ENCODE measurements at places on chromosomes 2 and 18. TPM values are rescaled to one million over a fixed set of nuclear protein-coding genes. Genes with fewer than 3 reads are reported as not detected.

EFHD1 gene
- 9.0 TPM for total RNA-seq

UGT1A10 gene
- total RNA-seq: not detected

DNA sequence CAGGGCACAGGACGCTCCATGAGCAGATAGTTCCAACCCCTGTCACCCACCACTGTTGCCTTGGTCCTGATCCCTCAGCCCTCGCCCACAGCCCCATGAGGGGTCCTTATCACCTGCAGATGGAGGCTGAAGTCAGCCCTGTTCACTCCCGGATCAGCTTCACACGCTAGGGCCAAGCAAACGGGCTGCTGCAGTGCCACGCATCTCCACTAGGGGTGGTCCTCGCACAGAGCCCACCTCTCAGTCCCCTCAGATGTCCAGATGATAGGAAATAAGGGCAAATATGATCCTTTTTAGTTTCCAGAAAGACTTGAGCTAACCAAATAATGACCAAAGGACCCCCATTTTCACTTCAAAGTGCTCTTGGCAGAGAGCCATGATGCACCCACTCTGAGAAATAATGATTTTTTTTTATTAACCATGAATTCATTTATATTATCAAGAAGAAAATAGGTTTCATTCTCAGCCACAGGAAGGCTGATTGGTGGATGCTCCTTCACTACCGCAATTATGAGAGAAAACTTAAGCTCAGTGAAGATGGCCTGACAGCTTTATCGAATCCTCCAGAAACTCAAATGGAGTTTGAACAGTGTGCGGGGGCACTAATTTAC is 71.9 kb upstream of the KLHL29 start:
- no peaks in the 10 kb centered on the region for H3K27me3 ChIP-seq
- H3K36me3 ChIP-seq: no peaks in the 10 kb centered on the region
- no peak overlapping the region for H3K4me3 ChIP-seq
- H3K27ac ChIP-seq: no peak overlapping the region

GRCh38 chr2:231321556-231322334 is 73.8 kb upstream of the B3GNT7 start:
- H3K4me3 ChIP-seq: no peak overlapping the region
- no peaks in the 10 kb centered on the region for H3K36me3 ChIP-seq
- H3K27ac ChIP-seq: peak overlapping the region; percentile 81

- no peaks in the 10 kb centered on the region for H3K4me1 ChIP-seq
- H3K4me3 ChIP-seq: no peak overlapping the region
- H3K36me3 ChIP-seq: no peaks in the 10 kb centered on the region
- no peaks in the 10 kb centered on the region for H3K27me3 ChIP-seq
- H3K27ac ChIP-seq: no peak overlapping the region
- no peak for DNase-seq
These were observed 315.6 kb downstream of the RDH14 start for GRCh38 chr2:18244845-18245244.

- H3K36me3 ChIP-seq: no peaks in the 10 kb centered on the region
- H3K27ac ChIP-seq: no peak overlapping the region
- H3K27me3 ChIP-seq: no peaks in the 10 kb centered on the region
- no peak for DNase-seq
These were observed 280.7 kb upstream of the HNRNPA3 start for GRCh38 chr2:176931588-176932563.

- no peaks in the 10 kb centered on the region for H3K4me1 ChIP-seq
- no peaks in the 10 kb centered on the region for H3K27me3 ChIP-seq
- H3K36me3 ChIP-seq: no peaks in the 10 kb centered on the region
- no peak overlapping the region for H3K4me3 ChIP-seq
- peak; percentile 70 for DNase-seq
- no peak overlapping the region for H3K27ac ChIP-seq
These were observed 226.9 kb upstream of the THSD7B start for GRCh38 chr2:136538489-136538888.

Measured in heart left ventricle (tissue), 16 donors.